ENCODE measurements at places on chromosomes 6 and 20.

DNA sequence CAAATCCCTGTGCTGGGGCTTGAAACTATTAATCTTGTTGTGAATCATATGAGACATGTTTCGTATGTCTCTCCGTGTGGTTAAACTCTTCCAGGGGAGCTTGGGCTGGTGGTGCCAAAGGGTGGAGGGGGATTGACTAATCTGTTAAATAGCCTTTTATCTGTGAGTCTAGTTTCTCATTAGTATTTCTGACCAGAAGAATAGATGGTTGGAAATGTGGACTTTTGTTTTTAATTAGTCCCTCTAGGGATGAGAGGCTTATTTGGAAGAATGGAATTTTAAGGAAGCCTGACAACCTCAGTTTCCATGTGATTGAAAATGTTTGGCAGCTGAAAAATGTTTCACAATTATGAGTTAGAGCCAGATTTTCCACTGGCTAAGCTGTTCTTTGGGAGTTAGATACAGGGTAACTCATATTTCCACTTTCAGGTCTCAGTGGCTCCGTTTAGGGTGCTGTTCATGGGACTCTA lies 117.3 kb downstream of the BCKDHB start:
- ATAC-seq: no peak

- no peak for ATAC-seq
Measured at GRCh38 chr6:111260570-111261298, 173.4 kb downstream of the SLC16A10 start.

- no peak for ATAC-seq
Measured at GRCh38 chr20:38260025-38260377, 534 bp downstream of the KIAA1755 start.

- ATAC-seq: no peak
Measured at GRCh38 chr6:125201961-125202729, 48.6 kb downstream of the TPD52L1 start.

DNA sequence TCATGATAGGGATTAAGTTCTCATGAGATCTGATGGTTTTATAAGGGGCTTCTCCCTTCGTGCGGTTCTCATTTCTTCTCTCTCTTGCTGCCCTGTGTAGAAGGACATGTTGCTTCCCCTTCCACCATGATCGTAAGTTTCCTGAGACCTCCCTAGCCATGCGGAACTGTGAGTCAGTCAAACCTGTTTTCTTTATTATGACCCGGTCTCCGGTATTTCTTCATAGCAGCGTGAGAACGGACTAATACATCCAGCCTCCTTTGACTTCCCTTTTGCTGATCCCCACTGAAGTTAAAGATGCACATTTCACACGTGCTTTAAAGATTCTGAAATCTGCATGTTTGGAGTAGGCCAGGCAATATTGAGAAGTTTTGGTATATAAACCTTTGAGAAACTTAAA lies 543.1 kb downstream of the PRKN start:
- no peak for ATAC-seq
